ENCODE measurements at places on chromosomes 12 and 14.

DNA sequence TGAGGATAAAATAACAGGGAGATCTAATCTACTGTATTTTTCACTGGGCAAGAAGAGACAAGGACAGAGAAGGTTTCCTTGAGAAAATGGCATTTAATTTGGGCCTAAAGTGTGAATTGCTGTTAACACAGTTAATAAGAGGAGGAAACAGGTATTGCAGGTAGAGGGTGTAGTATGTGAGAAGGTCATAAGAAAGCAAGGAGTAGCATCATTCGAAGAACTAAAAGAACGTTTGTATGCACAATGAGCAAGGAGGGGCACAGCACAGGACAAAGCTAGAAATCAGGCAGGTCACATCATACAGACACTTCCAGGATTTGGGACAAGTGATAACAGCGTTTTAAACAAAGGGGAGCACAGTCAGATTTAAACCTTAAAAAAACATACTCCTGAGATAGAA is 85.1 kb upstream of the PLEKHA5 start:
- DNase-seq: no peak

DNA sequence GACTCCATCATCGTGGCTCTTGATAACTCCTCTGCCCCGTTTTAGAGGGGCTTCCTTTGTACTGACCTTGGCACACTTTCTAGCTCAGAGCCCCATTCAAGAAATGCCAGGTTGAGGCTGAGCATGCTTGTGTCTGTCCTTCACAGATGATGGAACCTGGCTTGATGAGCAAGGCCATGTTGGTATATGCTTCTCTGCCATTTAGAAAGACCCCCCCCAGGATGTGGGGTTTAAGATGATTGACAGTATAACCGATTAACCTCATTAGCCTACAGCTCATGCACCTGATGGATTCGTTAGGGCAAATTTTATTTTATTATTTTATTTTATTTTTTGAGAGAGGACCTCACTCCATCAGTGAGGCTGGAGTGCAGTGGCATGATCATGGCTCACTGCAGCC is 21.0 kb downstream of the BATF start:
- DNase-seq: peak; percentile 28

DNA sequence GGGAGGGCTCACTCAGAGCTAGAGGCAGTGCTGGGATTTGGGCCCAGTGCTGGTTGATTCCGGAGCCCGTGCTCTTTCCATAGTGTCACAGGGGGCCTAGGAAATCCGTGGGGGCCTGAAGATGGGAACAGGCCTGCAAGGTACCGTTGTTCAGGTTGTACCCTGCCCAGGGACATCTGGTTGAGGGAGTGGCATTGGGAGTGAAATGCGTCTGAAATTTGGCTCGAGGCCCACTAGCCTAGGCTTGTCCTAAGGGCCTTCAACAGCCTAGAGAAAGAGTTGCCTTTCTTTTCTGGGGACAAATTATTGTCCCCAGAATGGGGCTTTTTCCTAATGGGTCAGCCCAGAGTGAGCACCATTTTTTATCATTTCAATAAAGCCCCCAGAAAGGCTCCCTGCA is 26.4 kb upstream of the FAM222A start:
- no peak for DNase-seq

DNA sequence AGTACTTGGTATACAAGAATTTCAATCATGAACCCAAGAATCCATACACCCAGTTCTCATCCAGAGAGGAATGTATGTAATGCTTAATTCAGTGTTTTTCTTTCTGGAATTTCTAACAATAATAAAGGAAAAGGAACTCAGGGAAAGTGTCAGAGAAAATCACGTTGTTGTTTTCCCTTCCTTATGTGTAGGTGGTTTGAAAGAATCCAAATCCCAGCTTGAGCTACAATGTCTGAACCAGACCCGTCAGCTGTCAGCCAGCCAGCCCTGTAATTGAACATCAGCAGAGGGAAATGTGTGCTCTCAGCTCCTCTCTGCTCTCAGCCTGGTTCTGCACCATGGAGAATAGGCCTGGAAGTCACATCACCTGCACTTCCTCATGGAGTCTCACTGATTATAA is 126.5 kb downstream of the TMEM30B start:
- no peak for DNase-seq

- no peak for DNase-seq
Observed at GRCh38 chr14:95500772-95501401, 15.6 kb downstream of the SYNE3 start.

- DNase-seq: no peak
Observed at GRCh38 chr14:103156651-103157378, 33.6 kb downstream of the TNFAIP2 start.

DNA sequence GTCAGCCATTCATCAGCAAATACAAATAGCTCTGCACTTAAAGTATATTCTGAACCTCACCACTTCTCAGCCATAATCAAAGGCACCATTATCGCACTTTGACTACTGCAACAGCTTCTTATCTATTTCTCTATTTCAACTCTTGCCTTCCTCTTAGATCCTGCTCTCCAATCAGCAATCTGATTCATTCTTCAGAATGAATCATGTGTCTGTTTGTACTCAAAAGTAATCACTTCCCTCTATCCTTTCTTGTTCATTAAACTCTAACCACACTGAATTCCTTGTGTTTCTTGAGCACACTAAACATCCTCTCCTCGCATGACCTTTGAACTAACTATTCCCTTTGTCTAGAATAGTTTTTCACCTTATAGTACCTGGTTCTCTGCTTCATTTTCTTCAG is 12.8 kb upstream of the OR4E1 start:
- no peak for DNase-seq

DNA sequence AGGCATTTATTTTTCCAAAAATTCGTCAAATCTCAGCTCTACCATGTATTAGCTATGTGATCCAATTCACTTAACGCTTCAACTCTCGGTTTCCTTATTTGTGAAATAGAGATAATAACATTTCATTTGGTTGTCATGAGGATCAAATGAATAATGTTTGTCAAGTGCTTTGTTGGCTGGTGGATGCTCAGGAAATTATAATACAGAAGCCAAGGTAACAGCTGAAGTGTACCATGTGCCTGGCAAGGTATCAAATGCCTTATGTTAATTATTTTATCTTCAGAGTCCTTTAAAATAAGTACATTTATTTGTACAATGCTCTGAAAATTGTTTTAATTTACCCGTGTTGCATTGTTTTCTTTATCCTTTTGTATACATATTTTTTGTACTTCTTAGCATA is 6.1 kb upstream of the PRKCH start:
- DNase-seq: no peak

- no peak for DNase-seq
Observed at GRCh38 chr14:74616507-74616906, 4.5 kb upstream of the LTBP2 start.
